ENCODE measurements at places on chromosomes 1 and 21.
A peak's percentile ranks its signal among the peaks of the same experiment; 100 is the strongest.

DNA sequence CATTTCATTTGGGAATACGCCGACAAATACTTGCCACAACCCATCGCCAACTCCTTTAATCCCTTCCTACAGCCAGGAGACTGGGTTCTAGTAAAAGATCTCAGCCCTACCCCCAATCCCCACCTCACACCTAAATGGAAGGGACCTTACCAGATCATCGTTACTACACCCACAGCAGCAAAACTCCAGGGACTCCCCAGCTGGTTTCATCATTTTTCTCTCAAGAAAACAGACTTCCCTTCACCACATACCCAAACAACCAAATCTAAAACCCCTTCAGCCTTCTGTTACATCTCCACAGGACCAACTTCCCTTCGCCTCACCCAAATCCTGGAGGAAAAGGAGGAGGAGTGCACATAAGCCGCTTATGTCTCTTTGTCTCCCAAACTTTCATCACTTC is 23.7 kb upstream of the SLC2A5 start:
- DNase-seq: peak; percentile 76

GRCh38 chr21:29265690-29266479 is 32.8 kb upstream of the BACH1 start:
- no peak for DNase-seq

DNA sequence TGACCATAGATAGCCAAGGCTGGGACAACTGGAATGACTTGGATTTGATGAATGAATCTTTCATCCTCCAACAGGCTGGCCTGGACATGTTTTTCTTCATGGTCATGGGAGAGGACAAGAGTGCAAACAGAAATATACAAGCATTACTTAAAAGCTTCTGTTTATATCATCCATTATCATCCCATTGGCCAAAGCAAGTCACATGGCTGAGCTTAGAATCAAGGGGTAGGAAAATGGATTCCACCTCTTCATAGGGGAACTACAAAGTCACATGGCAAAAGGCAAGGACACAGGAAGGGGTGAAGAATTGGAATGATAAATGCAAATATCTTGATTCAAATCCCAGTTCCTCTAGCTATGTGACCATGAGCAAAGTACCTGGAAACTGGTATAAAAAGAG is 90.2 kb upstream of the BARHL2 start:
- DNase-seq: no peak

DNA sequence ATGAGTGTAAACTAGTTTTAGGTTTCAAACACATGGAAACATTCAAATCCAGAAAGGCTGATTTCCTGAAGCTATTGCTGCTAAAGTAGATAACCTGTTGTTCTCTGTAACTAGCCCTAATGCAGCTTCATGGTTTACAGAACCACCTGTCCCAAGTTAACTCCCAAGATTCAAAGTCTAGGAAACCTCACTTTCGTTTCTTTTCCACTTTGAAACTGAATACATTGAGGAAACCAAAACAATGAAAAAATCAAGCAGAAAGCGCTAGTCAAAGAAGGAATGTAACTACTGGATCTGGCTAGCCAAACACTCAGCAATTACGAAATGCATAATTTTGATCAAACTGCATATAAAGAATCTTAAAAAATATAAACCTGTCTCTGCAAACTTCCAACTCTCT is 17.8 kb downstream of the SLC16A1 start:
- DNase-seq: no peak

GRCh38 chr1:203278082-203278884 is 27.0 kb upstream of the BTG2 start:
- DNase-seq: peak; percentile 43

DNA sequence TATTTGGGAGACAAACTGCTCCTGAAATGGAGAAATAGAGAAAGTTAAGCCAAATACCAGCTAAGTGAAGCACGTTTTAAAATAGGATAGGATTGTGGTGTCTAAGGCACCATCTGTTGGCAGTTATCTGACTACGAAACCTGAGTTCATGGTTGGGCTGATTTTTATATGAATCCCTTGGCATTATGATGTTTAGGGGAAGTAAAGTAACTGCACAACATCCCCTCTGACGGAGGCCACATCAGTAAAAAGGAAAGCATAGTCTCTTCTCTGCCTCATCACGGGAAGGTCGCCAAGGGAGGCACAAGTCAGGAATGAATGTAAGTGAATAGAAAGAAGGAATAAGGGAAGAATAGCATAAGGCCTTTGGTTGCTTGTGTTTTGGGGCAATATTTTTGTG is 128.0 kb downstream of the PRRX1 start:
- no peak for DNase-seq

DNA sequence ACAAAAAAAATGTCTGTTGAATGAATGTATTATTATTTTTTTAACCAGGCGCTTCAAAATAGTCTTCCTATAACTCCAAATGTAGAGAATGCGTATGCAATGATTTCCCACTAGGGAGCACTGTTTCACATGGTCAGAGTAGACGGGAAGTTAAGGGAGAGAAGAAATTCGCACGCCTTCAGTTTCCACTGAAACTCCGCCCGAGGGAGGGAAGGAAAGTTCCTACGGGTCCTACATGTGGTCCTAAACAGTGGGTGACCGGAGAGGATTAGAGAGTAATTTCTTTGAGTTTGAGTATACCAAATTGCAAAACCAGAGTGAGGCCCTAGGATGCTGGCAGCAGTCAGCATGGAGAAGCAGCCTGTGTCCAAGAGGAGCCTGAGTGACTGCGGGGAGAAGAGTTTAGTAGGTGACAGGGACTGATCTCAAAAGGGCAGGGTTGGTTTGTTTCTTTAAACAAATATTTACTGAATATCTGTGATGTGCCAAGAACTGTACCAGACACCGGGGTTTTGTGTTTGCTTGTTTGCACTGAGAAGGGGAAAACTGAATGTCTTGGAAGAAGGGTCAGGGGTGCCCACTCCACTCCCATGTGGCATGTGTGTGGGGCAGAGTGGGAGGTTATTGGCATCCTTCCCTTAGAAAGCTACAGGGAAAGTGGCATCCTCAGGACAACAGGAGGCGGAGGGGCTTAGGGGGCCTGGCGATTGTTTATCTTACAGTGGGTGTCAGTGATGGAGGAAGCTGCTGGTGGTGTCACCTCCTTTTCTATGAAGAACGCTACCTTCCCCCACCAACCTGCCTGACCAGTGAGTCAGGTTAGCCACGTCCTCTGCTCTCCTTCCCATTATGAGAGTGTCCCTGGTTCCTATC is 22.8 kb downstream of the RNU5D-1 start:
- peak; percentile 89 for DNase-seq

GRCh38 chr1:43005460-43006361 is 47.0 kb upstream of the SLC2A1 start:
- DNase-seq: no peak

DNA sequence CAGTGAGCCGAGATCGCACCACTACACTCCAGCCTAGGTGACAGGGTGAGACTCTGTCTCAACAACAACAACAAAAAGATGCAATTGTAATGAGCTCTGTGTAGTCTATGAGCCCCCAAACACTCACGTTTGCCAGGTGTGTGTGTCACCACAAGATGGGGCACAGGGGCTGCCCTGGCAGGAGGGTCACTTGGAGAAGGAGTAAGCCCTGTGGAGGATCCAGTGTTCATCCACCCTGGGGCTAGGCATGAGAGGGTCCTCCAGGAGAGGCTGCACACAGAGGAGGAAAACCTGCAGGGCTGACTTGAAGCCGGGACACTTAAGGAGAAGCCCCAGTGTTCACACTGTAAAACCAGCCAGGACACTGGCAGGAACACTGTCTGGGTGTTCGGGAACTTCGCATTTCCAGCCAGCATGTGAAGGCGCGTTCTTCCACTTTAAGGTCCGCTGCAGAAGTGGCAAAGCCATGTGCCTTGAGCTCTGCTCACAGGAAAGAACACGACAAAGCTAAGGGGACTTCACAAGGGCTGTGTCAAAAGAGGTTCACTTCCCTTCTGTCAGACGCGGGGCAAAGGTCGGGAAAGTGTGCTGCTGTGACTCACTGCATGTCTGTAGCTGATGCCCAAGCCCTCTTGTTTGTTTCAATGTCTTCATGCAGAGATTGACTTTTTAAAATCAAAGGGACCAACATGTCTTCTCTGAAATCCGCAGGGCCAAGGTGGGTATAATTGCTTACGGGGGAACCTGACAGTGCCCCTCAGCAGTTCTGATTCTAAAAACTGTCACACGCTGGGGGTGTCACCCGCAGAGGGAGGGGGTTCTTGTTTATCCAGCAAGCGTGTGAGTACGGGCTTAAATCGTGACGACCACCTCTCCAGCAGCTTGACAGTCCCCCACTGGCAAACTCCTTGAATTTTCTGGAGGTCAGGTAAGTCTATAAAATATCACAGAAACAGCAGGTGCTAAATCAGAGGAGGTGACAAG is 102.8 kb downstream of the RIPK4 start:
- DNase-seq: peak; percentile 90

DNA sequence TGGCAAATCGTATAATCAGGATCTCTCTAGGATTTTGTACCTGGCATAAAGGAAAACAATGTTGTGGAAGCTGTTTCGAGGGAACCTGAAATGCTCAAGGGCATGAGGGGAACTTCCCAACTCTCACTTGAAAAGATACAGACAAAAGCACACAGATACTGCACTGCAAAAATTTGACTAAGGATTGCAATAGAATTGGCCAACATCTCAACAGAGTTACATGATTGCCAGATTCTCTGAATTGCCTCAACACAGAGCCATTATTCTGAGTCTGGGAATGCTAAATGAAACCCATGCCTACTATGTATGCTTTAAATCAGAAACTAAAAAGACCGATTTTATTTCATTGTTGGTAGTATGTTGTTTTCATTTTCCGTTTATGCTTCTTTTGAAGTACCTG is 16.0 kb downstream of the KRTAP19-8 start:
- DNase-seq: no peak

GRCh38 chr1:41313661-41314131 is 47.5 kb upstream of the FOXO6 start:
- peak; percentile 30 for DNase-seq

GRCh38 chr1:224170748-224171478 is 12.1 kb upstream of the DEGS1 start:
- peak; percentile 72 for DNase-seq

GRCh38 chr1:206112600-206113301 is 4.4 kb downstream of the AVPR1B start:
- DNase-seq: no peak

- no peak for DNase-seq
Observed at GRCh38 chr1:179924268-179924667, 30.3 kb upstream of the CEP350 start.

- DNase-seq: no peak
Observed at GRCh38 chr1:36920371-36920770, 113.9 kb downstream of the GRIK3 start.

DNA sequence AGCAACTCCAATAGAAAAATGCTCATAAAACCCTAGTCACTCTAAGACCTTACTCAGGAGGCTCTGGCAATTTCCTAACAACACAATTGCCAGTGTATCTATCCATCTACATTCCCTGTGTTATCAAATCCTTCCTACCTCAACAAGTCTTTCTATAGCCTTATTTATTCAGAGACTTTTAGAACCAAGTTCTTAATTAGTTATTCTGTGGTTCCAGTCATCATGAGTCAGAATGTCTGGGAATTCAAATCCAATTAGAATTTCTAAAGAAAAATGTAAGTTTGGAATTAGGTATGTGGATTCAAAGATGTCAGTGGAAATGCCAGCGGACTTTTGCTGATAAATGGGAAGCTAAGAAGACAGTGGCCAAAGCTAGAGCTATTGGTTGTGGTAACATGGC is 302.6 kb upstream of the C1orf87 start:
- no peak for DNase-seq
